ENCODE measurements at places on chromosomes 12 and 14.

- no peak for DNase-seq
Measured at GRCh38 chr14:75494896-75495295, 27.4 kb upstream of the BATF start.

GRCh38 chr14:45125754-45126153 is 8.5 kb downstream of the FKBP3 start:
- DNase-seq = no peak

GRCh38 chr14:20180486-20180885 is 10.2 kb upstream of the OR11G2 start:
- DNase-seq = no peak

GRCh38 chr12:52710730-52711129 is 7.4 kb upstream of the KRT77 start:
- no peak for DNase-seq

GRCh38 chr12:1919763-1920162 is 1.3 kb upstream of the CACNA2D4 start:
- no peak for DNase-seq

- peak; percentile 51 for DNase-seq
Measured at GRCh38 chr14:105193916-105194782, 13.0 kb upstream of the NUDT14 start.
